CD14-positive monocyte (primary cell): ENCODE measurements at places on chromosomes 4 and X.

GRCh38 chrX:19705196-19705769, 182.1 kb downstream of the SH3KBP1 start:
- DNase-seq = no peak
- no peaks in the 10 kb centered on the region for H3K4me1 ChIP-seq
- H3K36me3 ChIP-seq = peaks cover 17% of the 10 kb centered on the region
- H3K4me3 ChIP-seq = no peak overlapping the region
- no peak overlapping the region for H3K27ac ChIP-seq

DNA sequence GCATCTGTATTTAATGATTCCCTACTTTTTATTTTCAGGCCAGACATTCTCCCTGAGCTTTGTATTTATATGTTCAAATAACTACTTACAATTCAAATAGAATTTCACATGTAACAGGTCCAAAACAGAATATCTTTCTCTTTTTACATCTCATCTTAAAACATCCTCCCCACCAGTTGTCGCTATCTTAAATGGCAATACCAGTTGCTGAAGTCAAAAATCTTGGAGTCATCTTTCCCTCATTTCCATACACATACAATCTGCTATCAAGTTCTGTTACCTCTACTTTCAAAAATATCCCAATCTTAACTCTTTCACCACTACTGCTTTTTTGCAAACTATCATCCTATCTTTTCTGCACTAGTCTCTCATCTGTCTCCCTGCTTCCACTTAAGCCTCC, 330.5 kb downstream of the STPG2 start:
- no peaks in the 10 kb centered on the region for H3K27me3 ChIP-seq
- no peaks in the 10 kb centered on the region for H3K4me1 ChIP-seq
- H3K36me3 ChIP-seq = no peaks in the 10 kb centered on the region
- no peak for DNase-seq
- no peak overlapping the region for H3K4me3 ChIP-seq

GRCh38 chr4:24988776-24989175, 42.0 kb downstream of the LGI2 start:
- no peaks in the 10 kb centered on the region for H3K4me1 ChIP-seq
- H3K27me3 ChIP-seq = no peaks in the 10 kb centered on the region
- H3K27ac ChIP-seq = no peak overlapping the region
- no peak overlapping the region for H3K4me3 ChIP-seq
- no peaks in the 10 kb centered on the region for H3K36me3 ChIP-seq

DNA sequence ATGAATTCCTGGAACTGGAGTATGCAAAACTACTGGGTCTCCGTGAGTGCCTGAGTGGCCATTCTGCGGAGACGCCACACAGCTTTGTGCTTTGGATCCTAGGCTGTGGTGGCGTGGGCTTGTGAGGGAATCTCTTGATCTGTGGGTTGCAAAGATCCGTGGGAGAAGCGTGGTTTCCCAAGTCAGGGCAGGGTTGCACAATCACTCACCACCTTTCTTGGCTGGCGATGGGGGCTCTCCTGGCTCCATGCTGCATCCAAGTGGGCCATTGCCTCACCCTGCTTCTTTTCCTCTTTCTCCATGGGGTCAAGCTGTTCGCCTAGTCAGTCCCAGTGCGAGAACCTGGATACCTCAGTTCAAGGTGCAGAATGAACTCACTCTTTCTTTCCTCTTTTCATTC, 62.5 kb downstream of the SLAIN2 start:
- no peaks in the 10 kb centered on the region for H3K27me3 ChIP-seq
- H3K27ac ChIP-seq = no peak overlapping the region
- no peak overlapping the region for H3K4me3 ChIP-seq
- peaks cover 8% of the 10 kb centered on the region for H3K36me3 ChIP-seq

DNA sequence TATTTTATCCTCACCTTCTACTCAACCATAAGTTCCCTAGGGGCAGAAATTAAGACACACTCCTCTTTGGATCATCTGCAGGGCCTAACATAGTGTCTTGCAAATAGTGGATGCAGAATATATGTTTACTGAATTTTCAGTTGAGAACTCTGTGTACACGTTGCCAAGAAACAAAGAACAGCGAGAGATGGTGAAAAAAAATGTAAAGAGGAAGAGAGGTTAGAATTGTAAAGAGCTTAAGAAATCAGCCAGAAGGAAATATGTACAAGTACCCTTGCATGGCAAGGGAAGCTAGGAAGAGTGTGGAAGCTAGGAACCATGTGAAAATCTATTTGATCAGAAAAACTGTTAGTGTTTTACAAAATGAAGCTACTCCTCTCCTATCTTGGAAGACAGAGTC, 431.0 kb downstream of the SMARCA1 start:
- H3K36me3 ChIP-seq = no peaks in the 10 kb centered on the region
- no peaks in the 10 kb centered on the region for H3K27me3 ChIP-seq

DNA sequence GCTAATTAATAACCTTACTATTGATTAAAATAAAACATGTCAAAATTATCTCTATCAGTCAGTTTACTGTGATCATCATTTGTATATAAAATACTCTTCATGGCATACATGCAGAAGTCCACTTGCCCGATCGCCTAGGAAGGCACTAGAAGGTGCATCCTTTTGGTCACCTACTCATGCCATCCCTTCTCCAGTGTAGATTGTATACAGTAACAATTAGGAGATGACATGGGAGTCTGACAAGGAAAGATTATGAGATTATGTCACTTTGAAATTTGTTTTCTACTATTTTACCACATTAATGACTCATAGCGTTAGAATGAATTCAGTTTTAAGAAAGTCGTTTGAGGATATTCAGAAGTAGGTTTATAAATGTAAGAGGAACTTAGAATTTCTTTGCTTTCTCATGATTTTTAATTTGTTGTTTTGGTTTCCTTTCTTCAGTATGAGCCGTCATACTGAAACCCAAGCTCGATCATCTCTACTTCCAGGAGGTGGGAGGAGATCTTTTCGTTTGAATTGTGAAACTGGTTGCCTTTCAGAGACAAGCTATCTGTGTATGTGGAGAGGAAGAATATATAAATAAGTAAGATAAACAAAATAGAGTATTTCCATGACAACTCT, 51.1 kb upstream of the UNC5C start:
- H3K36me3 ChIP-seq = no peaks in the 10 kb centered on the region
- no peaks in the 10 kb centered on the region for H3K27me3 ChIP-seq
- no peak overlapping the region for H3K4me3 ChIP-seq
- H3K4me1 ChIP-seq = peaks cover 15% of the 10 kb centered on the region

DNA sequence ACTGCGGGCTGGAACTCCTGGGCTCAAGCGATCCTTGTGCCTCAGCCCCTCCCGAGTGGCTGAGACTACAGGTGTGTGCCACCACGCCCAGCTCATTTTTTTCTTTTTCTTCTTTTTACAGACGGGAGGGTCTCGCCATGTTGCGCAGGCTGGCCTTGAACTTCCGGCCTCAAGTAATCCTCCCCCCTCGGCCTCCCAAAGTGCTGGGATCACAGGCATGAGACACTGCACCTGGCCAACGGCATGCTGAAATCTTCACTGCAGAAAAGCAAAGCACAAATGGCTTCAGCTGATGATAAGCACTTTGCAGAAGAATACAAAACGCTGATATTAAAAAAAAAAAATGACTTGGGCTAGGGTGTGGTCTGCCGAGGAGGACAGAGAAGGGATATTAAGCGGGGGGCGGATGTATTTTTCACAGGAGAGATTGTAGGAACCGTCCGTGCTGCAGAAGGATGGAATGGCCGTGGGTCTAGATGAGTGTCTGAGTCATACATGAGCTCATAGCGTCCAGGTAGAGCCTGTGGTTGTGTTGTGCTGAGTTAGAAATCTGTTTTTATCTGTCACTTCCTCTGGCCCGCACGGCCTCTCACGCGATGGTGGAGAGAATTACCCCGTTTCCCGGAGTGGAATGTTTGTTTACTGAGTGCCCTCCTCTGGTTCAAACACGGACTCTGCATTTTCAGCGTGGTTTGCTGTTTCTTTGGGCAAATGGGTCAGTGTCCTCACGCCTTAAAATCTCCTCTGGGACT, 8.5 kb upstream of the AKAP17A start:
- no peak overlapping the region for H3K4me3 ChIP-seq
- H3K4me1 ChIP-seq = peaks cover 7% of the 10 kb centered on the region
- H3K36me3 ChIP-seq = no peaks in the 10 kb centered on the region
- H3K27me3 ChIP-seq = no peaks in the 10 kb centered on the region

DNA sequence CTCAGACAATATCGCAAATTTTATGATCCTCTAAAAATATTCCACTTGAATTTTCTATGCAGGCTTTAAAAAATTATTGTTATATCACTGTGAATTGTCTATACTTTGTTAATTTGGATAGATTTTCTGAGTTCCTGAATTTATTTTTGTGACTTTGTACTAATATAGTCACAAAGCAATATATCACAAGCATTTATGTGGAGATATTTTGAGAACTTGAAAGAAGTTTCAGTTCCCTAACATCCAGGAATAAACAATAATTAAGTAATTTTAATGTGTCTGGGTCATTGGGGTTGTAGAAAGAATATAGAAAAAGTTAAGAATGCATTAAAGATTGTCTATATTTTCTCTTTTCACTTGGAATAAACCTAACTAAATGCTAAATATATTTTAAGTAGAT, 32.0 kb downstream of the CXCL8 start:
- H3K36me3 ChIP-seq = no peaks in the 10 kb centered on the region
- H3K4me1 ChIP-seq = peaks cover 27% of the 10 kb centered on the region
- DNase-seq = no peak
- H3K4me3 ChIP-seq = no peak overlapping the region

- no peaks in the 10 kb centered on the region for H3K4me1 ChIP-seq
- no peak for DNase-seq
- no peaks in the 10 kb centered on the region for H3K27me3 ChIP-seq
- no peaks in the 10 kb centered on the region for H3K36me3 ChIP-seq
- no peak overlapping the region for H3K27ac ChIP-seq
These were observed 253.2 kb downstream of the SPRY1 start for GRCh38 chr4:123649645-123650391.

DNA sequence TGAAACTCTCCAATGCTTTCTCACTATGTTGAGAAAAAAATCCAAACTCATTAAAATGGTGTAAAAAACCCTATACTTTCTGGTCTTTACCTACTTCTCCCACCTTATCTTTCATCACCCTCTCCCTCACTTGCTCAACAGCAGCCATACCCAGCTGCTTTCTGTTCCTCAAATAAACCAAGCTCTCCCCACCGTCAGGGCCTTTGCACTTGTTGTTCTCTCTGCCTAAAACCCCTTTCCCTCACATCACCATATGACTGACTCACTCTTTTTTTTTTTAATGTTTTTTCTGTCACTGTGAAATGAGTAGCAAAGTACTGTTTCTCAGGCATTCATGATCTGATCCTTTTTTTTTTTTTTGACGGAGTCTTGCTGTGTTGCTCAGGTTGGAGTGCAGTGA, 122.3 kb upstream of the TMEM164 start:
- H3K27me3 ChIP-seq = no peaks in the 10 kb centered on the region
- peak overlapping the region; percentile 75 for H3K27ac ChIP-seq
- H3K4me3 ChIP-seq = no peak overlapping the region
- peaks cover 35% of the 10 kb centered on the region for H3K4me1 ChIP-seq
- DNase-seq = peak; percentile 83
